ENCODE measurements at places on chromosomes 12 and 14.

DNA sequence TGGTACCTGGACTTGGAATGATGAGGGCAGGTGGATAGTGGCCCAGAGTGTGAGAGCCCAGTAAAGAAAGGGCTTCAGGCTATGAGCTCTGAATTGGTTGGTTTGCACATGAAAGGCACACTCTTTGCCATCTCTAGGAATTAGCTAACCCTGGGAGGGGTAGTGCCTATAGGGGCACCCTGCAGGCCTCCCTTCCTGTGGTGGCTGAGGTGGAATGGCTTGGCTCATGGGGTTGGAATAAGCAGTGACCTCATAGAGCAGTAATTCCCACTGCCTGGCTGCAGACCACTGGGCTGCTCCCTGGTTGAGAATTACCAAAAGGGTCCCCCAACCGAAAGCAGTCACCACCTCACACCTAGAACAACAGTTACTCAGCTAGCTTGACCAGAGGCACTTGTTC lies 42.7 kb downstream of the ASCL4 start:
- peaks cover under 1% of the 10 kb centered on the region for H3K27me3 ChIP-seq
- no peak overlapping the region for H3K27ac ChIP-seq
- H3K36me3 ChIP-seq: no peaks in the 10 kb centered on the region

GRCh38 chr12:14841761-14842160 lies 1.6 kb downstream of the ART4 start:
- H3K4me1 ChIP-seq: peaks cover 27% of the 10 kb centered on the region
- no peak for DNase-seq
- no peaks in the 10 kb centered on the region for H3K36me3 ChIP-seq
- H3K27ac ChIP-seq: no peak overlapping the region
- no peaks in the 10 kb centered on the region for H3K27me3 ChIP-seq

DNA sequence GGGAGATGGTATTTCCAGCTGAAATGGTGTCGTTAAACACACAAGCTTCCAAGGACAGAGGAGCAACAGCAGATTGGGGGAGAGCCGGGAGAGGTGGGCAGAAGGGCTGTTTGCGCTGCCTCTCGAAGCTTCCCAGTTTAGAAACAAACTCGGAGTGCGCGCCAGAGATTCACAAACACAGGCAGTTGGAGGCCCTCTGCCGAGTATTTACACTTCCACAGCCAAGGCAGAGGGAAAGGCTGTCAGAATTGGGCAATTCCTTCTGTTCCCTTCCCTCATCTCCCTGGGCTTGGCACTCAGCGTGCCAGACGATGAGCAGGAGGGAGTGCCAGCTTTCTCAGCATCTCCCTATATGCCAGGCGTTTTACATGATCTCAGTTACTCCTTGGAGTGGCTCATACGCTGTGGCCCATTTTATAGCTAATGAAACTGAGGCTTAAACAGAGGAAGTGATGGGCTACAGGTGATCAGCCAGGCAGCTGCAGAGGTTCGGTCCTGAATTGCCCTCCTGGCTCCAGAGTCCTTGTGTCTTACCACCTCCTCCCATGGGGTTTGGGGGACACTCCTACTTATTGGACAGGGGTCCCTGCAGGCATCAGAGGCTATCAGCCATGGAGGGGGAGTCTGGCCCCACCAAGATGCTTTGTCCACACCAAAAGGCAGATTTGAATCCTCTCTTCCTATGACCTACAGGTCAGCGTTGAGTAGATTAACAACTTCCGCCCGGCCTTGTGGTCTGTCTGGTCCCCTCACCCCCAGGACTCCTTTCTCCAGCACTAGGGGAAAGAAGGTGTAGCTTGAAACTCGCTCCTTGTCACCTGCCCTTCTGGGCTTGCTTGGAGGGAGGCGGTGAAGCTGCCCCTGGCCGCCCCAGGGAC lies 3.1 kb downstream of the FAM222A start:
- H3K4me3 ChIP-seq: no peak overlapping the region
- no peaks in the 10 kb centered on the region for H3K36me3 ChIP-seq
- no peak for DNase-seq
- H3K4me1 ChIP-seq: peaks cover 10% of the 10 kb centered on the region
- peaks cover 42% of the 10 kb centered on the region for H3K27me3 ChIP-seq
- no peak overlapping the region for H3K27ac ChIP-seq

DNA sequence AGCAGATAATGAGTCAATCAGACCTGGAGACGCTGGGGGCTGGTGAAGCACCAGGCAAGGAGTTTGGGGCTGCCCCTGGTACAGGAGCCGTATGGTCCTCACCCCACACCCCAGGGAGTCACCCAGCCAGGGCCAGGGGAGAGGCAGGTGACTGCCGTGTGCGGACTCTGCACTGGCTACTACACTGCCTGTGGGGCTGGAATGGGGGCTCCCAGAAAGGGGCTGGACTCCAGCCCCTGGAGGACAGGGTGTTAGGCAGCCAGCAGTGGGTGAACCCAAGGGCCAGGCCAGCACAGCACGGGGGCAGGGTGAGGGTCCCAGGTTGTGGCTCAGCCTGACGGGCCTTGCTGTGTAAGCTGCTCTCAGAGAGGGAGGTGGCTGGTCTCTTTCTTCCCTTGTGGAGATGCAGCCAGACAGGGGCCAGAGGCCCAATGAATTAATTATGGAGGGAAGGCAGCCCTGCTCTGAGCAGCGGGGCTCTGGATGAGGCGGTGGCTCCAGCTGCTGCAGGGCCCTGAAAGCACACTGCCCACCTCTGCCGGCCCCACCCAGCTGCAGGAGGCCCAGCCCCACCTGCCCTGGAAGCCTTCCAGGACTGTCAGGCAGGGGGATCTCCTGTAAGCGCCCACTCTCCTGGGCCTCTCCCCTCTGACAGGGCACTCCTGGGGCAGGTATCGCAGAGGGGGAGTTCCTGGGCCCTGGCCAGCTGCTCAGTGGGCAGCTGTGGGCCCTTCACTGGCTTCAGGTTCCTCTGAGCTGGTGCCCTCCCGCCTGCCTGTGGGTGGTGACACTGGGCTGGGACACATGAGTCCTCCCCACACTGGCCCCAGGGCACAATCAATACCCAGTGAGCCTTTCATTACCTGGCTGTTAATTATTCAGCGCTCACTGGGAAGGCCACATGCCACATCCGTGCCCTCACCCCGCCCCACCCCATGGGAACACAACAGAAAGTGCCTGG lies 142.5 kb upstream of the C14orf180 start:
- H3K36me3 ChIP-seq: no peaks in the 10 kb centered on the region
- no peak for DNase-seq
- peaks cover 6% of the 10 kb centered on the region for H3K4me1 ChIP-seq

DNA sequence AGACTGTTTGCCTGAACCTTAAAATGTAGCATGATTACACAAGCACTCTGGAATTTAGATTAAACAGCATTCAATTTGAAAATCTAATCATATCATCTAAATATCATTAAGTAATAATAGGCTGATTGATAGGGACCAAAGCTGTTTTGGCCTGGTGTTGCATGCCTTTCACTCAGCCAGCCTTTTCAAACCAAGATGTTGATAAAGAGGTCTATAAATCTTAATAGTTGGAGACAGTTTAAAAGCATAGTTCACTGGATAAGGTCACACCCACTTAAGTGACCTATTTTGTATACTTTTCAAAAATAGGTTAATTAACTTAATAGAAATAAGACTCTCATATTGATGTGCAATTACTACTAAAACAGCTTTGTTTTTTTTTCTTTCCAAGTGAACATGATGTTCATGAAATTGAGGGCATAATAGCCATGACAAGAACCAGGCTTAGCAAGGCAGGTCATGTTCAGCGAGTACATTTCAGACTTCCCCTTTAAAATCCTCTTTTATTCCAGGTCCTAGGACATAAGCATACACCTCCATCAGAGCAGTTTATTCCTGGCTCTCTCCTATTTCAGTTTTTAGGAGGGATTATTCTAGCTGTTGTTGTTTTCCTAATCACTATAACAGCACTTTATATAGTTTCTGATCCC lies 349.0 kb downstream of the RAD51B start:
- no peak overlapping the region for H3K4me3 ChIP-seq
- no peaks in the 10 kb centered on the region for H3K27me3 ChIP-seq
- H3K27ac ChIP-seq: peak overlapping the region; percentile 82

DNA sequence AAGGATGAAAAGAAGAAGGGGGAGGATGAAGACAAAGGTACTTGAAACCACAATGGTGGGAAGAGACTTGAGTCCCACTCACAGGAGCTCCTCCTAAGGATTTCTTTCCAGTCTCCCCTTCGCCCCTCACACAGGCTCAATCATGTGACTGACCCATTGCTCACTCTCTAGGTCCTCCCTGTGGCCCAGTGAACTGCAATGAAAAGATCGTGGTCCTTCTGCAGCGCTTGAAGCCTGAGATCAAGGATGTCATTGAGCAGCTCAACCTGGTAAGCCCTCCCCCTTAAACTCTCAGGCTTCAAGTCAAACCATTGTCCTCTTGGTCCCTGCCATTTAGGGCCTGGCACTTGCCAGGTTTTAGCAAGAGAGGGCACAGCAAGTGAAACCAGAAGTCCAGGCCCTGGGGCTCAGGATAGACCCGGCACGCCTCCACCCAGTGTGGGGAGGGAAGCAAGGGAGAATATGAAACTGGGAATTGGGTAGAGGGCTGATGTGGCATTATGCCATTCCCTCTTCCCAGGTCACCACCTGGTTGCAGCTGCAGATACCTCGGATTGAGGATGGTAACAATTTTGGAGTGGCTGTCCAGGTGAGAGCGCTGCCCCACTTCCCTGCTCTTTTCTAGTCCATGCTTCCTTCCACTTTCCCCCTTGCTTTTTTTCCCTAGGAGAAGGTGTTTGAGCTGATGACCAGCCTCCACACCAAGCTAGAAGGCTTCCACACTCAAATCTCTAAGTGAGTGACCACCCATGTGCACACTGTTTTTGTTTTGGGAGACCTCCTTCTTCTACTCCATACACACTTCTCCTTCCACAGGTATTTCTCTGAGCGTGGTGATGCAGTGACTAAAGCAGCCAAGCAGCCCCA lies 1.8 kb downstream of the PSME1 start:
- DNase-seq: no peak
- H3K27ac ChIP-seq: no peak overlapping the region
- H3K4me3 ChIP-seq: peak overlapping the region; percentile 55
- peaks cover 28% of the 10 kb centered on the region for H3K4me1 ChIP-seq

GRCh38 chr14:34012978-34013720 lies 62.3 kb upstream of the EGLN3 start:
- H3K4me1 ChIP-seq: no peaks in the 10 kb centered on the region
- no peak overlapping the region for H3K27ac ChIP-seq
- DNase-seq: no peak
- H3K4me3 ChIP-seq: no peak overlapping the region
- no peaks in the 10 kb centered on the region for H3K27me3 ChIP-seq
- H3K36me3 ChIP-seq: no peaks in the 10 kb centered on the region

GRCh38 chr12:44628180-44628579 lies 247.9 kb downstream of the NELL2 start:
- no peak overlapping the region for H3K4me3 ChIP-seq
- H3K4me1 ChIP-seq: peaks cover 3% of the 10 kb centered on the region
- no peaks in the 10 kb centered on the region for H3K27me3 ChIP-seq
- no peak for DNase-seq

Measured in progenitor cell of endocrine pancreas (in vitro differentiated cells).